ENCODE measurements at places on chromosomes 7 and 10. TPM values are rescaled to one million over a fixed set of nuclear protein-coding genes. Genes with fewer than 3 reads are reported as not detected.

Gene FGFR2
- polyA plus RNA-seq = 106 TPM

DNA sequence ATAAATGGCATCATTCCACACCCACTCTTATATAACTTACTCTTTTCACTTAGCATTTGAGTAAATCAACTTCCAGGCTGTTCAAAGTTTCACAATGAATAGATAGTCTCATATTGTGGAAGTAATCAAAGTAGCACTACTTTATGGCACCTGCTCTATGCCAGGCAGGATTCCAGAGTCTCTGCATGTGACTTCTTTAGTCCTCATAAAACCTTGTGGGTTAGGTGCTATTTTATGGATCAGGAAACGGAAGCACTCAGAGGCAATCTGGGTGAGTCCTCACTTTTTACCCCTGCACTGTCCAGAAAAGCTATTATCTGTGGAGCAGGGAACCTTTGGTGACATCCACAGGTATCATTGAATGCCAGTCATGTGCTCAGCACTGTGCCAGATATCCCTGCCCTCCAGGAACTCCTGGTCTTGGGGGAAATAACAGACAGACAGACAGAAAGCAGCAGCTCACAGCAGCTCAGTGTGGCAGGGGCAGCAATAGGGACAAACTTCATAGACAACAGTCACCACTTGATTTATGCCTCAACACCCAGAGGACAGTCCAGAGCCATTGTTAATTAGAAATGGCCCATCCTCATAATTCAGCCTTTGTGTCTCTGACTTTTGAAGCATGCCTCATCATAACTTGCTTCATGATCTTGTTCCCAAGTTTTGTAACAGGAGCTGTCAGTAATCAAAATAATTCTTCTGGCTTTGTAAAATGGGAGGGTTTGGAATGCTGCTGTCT is 160.6 kb downstream of the SEC23IP start:
- DNase-seq = no peak

DNA sequence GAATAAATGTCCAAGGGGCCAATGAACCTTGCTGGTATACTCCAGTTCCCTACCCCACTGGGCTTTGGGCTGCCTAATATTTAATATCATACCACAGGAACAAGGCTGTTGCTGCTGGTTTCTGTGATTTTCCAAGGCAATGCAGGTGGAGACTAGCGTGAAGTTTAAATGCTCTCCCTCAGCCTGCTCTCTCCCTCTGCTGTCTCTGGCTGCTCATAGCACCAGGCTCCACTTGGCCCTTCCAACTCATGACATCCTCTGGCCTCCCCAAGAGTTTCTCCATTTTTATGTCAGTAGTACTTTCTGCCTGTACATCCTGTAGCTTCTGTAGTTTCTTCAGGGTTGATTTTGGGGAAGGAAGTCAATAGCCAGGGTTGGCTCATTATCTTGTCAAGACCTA is 103.5 kb downstream of the LHFPL3 start:
- DNase-seq = no peak

DNA sequence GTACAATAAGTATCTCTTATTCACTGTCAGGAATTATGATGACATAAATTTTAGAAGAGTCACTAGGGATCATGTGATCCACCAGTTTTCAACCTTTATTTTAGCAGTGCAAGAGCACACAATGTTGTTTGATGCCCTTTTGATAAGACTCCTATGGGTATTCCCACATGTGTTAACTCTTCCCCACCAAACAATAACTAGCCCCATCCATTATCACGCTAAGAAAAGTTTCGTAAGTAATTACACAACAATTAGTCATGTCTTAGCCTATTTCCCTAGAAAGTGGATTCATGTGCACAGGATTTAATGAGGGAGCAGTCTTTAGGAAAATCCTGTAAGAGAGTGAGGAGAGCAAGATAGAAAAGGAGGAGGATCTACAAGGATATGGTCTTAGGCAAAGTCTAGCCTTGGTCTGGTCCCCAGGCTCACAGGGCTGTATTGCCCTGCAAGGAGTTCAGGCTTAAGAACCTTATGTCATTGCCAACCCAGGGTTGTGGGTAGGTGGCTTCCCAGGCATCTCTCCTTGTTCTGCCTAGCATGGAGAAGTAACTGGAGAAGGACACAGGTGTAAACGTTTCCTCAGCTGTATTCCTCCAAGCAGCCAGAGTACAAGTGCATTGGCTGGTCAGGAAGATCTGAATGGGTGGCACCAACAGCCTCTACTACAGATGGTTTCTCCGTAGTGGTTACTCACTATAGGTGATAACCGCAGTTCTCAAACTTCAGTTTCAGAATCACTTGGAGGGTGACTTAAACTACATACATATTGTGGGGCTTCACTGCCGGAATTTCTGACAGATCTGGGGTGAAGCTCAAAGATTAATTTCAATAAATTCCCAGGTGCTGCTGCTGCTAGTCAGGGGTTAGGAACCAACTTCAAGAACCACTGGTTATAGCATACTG is 574.5 kb downstream of the SUGCT start:
- DNase-seq = no peak

DNA sequence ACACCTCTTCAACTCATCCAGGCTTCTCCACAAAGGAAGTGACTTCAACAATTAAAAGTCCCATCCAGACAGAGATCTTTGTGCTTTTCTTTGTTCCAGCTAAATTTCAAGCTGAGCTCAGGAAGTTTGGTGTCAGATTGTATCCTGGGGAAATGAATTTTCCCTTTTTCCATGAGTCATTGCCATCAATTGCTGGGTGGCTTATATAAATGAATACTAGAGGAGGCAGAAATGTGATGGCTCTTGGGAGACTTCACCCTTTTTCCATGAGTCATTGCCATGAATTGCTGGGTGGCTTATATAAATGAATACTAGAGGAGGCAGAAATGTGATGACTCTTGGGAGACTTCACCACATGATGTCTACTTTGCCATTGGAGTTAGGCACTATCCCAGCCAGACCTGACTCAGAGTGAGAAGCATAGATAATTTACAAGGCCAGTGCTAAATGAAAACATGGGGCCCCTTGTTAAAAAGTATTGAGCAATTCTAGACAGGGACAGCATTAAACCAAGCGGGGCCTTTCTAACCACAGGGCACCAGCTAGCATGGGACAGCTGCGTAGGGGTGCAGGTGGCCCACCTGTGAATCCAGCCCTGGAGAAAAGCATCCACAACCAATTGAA is 339.2 kb upstream of the PODXL start:
- no peak for DNase-seq

- no peak for DNase-seq
Measured at GRCh38 chr7:39880556-39880955, 69.5 kb upstream of the CDK13 start.

DNA sequence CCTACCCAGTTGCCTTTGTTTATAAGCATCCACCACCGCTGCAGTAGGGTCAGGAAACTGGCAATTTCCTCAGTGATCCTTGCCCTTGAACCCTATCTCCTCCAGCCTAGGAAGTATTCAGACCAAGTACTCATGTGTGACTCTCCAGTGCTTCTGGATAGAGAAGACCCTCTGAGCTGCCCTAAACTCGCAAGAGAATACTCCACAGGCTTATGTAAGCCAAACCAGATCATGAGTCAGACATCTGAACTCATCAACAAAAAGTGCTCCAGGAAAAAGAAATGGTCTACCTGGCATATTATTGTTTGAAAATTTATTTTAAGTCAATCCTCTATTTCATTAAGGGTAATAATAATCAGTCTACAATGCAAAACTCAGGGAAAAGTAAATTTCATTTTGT is 101.3 kb downstream of the KAT6B start:
- DNase-seq = no peak

Gene BPGM
- polyA plus RNA-seq = 40.8 TPM

DNA sequence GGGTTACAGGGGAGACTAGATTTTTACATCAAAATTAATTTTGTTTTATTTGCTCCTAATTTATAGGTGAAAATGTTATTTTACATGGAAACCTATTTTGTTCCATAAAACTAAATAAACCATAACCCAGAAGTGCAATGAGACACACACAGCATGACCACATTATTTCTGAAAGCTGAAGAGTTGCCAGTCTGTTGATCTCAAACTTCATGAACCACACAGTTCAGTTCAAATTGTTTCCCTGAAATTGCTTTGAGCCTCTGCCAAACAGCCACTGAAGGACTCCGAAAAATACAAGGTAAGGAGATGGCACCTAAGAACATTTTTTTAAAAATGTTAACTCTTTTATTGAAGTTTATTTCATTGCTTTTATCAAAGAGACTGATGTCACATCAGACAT is 25.0 kb upstream of the ITGB8 start:
- DNase-seq = no peak

DNA sequence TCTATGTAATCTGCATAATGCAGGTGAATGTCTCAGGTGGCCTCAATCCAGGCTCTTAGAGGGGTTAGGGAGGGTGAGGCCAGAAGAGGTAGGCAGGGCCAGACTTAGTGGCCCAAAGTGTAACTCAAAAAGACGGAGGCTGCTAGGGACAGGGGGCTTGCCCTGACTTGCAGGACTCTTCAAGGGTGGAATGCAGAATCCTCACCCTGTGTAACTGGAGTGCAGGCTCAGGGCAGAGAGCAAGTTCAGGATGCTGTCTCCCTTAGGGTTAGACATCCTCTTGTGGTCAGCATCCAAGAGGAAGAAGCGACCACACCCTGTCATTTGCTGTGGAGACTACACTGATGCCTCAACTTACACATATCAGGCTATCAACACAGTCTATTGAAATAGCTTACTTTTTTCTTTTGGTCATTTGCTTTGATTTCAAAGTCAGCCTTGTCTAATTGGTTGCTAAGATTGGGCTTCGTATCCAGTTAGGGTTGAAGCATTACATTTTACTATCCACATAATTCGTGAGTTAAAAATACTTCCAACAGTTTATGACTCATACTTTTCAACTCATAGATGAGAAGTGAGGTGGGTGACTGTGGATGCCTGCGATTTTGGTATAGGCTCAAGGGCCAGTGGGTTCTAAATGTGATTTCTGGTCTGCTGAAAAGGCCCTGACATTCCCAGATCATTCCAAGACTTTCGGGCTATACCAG is 563.6 kb downstream of the SUGCT start:
- DNase-seq = no peak

- no peak for DNase-seq
Measured at GRCh38 chr10:115063701-115064658, 29.2 kb upstream of the ATRNL1 start.

GRCh38 chr10:65791979-65792378 is 1133.9 kb upstream of the LRRTM3 start:
- DNase-seq = no peak

DNA sequence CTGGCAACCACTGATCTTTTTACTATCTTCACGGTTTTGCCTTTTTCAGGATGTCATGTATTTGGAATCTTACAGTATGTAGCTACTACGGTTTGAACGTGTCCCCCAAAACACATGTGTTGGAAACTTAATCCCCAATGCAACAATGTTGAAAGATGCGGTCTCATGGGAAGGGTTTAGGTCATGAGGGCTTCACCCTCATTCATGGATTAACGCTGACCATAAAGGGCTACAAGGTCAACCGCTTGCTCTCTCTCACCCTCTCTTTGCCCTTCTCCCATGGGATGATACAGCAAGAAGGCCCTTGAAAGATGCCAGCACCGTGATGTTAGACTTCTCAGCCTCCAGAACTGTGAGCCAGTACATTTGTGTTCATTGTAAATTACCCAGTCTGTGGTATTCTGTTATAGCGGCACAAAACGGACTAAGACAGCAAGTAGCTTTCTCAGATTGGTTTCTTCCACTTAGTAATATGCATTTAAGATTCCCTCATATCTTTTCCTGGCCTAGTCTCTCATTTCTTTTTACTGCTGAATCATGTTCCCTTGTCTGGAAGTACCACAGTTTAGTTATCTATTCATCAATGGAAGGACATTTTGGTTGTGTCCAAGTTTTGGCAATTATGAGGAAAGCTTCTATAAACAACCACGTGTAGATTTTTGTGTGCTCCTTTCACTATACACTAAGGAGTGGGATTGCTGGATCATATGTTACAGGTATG is 3.0 kb upstream of the CRYGN start:
- DNase-seq = no peak

Gene PRKAR2B
- 41.8 TPM for polyA plus RNA-seq

- no peak for DNase-seq
Measured at GRCh38 chr10:89351412-89351779, 23.6 kb downstream of the IFIT3 start.

DNA sequence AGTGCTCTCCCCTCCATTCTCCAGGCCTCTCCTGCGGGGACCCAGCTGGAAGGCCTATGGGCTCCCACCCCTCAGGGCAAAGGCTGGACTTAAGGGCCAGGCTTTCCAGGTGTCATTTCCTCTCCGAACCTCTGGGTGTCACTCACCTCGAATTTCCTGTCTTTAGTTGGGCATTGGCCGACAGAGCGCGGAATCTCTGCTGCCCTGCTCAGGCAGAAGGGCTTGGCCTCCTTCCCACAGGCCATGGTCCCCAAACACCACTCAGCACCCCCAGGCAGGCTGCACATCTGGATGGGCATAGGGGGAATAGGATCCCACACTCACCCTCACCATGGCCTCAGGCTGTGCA is 212.9 kb downstream of the CCSER2 start:
- DNase-seq = no peak

Gene GARIN1A
- 1.7 TPM for polyA plus RNA-seq
